A549 treated with ZK216348 at 1 μM for 4 hours (cell line): ENCODE measurements at places on chromosomes 12 and 14. TPM values are rescaled to one million over a fixed set of nuclear protein-coding genes. Genes with fewer than 3 reads are reported as not detected.

The HAL gene
- total RNA-seq: 0.21 to 0.43 TPM (median 0.38 TPM) in 5 replicates

The GPR135 gene
- total RNA-seq: 0.70 to 1.0 TPM (median 1.0 TPM) in 5 replicates

The POTEM gene
- not detected in 5 replicates for total RNA-seq

The TXNDC16 gene
- 0.78 to 1.4 TPM (median 1.0 TPM) in 5 replicates for total RNA-seq
